Calu3 (cell line): ENCODE measurements at places on chromosomes 2 and 18.
A peak's percentile ranks its signal among the peaks of the same experiment; 100 is the strongest.

- DNase-seq, result no peak
Measured at GRCh38 chr2:58976375-58977071, 735.4 kb upstream of the FANCL start.

GRCh38 chr2:149167001-149167780, 128.7 kb downstream of the LYPD6B start:
- no peak for DNase-seq

DNA sequence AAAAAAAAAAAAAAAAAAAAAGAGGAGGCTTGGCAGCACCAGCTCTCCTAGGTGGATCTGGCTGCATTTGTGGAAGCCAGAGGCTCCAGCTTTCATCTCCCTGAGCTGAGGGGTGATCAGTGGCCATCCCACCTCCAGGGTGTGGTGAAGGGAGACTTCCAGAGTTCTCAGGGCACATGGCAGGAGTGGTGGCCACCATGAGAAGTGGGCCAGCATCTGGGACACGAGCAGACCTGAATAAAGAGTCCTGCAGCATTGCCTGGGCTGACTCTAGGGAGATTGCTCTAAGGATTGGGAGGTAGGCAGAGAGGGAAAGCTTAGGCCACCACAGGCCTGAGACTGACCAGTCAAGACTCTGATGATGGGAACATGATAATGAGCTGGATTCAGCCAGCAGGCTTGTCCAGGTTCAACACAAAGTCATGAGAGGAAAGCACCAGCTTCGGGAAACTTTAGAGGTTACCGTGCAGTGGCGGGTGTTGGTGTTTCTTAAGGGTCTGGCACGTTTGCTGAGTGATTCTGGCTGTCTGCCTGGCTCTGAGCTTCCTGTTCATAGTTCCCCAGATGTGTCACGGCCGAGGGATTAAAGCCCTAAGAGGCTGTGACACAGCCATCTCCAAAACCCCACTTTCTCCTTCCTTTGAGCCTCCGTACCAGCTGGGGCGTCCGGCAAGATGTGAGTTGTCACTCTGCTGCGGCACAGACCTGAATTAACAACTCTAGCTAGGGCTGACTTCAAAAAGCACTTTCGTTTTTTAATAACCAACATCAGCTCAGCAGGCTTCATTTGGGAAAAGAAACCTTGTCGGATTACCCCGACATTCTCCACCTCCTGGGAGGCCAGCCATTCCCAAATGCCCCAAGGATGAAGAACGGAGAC, 38.3 kb upstream of the IL1R1 start:
- peak; percentile 22 for DNase-seq

GRCh38 chr2:42813763-42814162, 21.4 kb upstream of the HAAO start:
- no peak for DNase-seq

DNA sequence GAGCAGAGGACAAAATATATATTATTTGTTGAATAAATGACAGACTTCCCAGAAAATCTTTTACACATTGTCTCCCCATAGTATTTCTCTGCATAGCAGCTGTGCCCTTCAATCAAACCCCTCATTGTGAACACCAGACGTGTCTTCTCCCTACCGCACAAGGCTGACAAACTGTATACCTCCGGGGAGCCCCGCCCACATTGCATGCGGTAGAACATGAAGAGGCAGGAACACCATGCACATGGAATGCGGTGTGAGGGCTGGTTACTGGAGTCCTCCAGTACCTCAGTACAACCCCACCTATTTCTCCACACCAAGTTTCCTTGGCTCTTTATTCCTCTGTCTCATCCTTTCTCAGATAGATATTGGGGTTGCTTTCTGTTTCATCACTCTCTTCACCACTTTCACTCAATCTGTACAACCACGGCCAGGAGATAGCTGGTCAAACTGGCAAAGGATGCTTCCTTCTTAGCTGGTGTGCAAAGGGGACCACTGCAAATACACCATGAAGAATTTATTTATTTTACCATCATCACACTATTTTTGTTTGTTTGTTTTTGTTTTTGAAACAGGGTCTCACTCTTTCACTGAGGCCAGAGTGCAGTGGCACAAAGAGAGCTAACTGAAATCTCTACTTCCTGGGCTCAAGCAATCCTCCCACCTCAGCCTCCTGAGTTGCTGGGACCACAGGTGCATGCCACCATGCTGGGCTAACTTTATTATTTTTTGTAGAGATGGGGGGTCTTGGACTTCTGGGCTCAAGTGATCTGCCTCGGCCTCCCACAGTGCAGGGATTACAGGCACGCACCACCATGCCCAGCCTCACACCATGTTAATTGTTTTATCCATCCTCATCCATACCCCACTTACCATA, 2.3 kb upstream of the NBAS start:
- DNase-seq, result no peak

DNA sequence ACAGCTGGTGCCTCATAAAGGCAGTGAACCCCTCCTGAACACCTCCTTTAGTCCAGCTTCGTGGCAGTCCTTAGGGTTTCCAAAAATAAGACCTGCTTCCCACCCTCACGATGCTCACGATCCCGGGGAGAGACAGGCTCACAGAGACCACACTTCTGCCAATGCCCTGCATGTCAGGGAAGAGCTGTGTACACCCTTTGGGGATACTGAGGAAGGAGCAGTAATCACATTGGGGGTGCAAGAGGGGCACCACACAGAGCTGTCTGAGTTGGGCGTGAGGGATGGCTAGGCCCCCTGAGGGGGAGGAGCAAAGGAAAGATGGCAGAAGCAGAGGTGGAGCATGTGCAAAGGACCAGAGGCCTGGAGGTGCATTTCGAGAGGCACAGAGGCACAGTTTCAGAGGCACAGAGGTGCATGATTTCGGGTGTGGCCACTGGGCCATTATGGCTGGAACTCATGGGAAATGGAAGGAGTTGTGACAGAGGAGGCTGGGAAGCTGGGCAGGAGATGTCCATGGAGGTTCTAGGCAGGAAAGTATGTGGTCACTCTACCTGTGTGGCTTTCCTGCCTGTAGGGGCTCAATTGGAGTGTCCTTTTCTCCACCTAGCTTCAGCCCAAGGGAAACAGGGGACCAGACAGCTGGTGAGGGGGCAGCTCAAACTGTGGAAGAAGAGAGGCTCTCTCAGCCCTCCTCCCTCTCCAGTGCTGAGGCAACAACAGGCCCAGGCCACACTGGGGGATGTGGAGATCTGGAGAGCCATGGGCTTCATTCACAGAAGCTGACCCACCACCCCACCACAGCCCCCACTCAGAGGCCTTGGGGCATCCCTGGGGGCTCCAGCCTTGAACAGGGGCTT, 115.9 kb downstream of the CAPN13 start:
- DNase-seq, result no peak

- DNase-seq, result peak; percentile 8
Measured at GRCh38 chr2:214135966-214136365, 274.9 kb upstream of the VWC2L start.

GRCh38 chr2:240600451-240600961, 14.0 kb downstream of the CAPN10 start:
- no peak for DNase-seq

DNA sequence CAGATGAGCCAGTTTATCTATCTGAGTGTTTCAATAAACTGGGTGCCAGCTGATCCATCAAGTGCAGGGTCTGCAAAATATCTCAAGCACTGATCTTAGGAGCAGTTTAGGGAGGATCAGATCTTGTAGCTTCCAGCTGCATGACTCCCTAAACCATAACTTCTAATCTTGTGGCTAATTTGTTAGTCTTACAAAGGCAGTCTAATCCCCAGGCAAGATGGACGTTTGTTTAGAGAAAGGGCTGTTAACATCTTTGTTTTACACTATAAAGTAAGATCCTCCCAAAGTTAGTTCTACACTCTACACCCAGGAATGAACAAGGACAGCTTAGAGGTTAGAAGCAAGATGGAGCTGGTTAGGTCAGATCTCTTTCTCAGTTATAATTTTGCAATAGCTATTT, 28.7 kb upstream of the HNMT start:
- no peak for DNase-seq

DNA sequence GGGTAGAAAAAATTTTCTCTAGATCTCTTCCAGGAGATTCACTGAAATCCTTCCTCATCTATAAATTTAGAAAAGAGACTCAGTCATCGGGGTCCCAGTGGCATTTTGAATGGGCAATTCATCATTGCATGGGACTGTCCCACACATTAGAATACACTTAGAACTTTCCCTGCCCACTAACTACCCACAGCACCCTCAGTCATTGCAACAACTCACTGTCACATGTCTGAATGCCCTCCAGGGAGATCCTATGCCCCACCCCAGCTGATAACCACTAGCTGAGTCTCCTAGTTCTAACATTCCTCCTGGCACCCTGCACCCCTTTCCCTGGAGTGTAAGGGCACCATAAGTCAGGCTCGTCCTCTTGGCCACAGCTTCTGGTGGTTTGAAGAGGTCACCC, 89.6 kb downstream of the INSIG2 start:
- DNase-seq, result no peak

GRCh38 chr18:44672506-44672905, 8.2 kb upstream of the SETBP1 start:
- no peak for DNase-seq

- no peak for DNase-seq
Measured at GRCh38 chr18:55224086-55224625, 264.9 kb upstream of the CCDC68 start.

- DNase-seq, result no peak
Measured at GRCh38 chr2:120879431-120880295, 144.0 kb downstream of the GLI2 start.

DNA sequence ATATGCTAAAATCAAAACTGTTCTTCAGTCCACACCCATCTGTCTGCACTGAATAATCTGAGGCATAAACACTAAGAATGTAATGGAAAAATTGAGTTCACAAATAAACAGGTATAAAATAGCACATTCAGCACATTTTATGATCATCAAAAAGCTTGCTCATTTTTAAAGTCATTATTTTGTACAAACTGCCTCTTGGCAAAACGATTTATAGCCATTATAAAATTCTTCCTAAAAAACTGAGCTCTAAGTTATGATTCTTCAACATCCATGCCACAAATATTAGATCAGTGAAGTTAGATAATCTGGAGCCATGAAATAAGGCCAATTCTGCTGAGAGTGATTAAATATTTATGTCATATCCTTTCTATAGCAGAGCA, 233.5 kb downstream of the DYM start:
- no peak for DNase-seq

DNA sequence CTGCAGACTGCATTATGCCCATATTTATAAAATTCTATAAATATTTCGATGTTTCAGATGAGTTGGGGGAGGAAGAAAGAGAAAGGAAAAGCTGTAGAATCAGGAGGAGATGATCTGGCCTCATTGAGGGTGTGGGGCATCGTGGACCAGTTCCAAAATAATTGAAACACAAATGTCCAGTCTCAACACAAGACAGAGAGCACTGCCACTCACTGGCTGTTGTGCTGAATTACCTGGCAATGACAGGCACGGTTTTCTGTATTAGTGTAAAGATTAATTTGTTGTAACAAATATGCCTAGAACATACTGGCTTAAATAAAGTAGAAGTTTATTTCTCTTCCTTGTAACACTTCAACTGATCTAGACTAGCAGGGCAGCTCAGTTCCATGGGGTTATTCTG, 24.1 kb downstream of the POLE4 start:
- no peak for DNase-seq

- DNase-seq, result no peak
Measured at GRCh38 chr2:85156153-85156552, 23.0 kb downstream of the TCF7L1 start.

DNA sequence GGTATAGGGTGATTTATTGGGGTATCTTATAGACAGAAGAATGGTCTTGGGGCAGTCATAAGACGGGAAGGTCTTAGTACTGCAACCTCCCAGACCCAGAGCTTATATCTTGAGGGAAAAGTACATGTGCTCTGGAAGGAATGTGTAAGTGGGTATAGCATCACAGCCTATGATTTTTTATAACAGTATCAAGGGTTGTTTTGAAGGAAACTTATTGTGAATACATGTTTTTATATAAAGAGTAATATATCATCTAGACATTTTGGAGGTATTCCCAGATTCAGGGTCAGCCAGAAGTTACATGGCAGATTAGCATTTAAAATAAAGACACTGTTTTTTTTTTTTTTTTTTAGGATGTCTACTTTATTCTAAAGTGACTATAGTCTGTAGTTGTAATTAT, 47.6 kb upstream of the STON1 start:
- DNase-seq, result no peak

- DNase-seq, result no peak
Measured at GRCh38 chr2:121735518-121736074, 1.1 kb downstream of the NIFK start.

DNA sequence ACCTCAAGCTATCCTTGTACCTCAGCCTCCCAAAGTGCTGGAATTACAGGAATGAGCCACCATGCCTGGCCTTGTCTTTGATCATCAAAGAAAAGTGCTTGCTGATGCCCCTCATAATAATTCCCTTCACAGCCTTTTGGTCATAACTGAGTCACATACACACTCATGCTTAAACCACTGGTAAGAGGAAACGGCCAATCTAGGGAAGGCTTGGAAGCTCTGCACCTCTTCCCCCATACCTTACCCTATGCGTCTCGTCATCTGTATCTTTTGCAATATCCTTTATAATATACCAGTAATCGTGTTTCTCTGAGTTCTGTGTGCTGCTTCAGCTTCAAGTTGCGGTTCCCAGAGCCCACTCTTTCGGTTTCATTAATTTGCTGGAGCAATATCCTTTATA, 4.8 kb upstream of the RNF138 start:
- no peak for DNase-seq

DNA sequence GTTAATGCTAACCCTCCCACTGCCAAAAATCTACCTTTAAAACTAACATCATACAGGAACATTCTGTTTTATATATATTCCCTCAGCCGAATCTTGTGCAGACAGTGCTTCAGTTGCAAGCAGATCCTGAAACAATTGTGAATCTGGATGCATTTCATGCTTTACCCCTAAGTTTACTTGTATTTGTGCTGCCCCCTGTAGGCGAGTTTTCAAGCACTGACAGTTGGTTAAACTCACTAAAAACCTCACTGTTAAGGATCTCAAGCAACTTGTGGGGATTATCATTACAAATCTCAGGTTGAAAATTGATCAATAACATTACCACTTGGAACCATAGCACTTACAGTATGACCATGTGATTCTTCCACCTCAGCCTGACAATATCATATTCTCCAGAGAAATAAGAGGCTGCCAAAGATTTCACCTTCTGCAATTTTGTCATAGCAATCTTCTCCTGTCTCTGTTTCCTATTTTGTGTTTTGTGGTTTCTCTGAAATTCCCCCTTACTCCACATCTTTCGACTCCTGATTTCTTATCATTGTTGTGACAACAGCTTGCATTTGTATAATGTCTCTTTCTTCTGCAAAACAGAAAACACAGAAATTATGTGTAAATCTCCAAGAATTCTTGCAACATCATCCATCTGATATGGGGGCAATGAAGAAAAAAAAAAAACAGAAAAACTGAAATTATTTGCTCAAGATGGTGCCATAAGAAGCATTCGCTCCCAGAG, 354.6 kb upstream of the SETBP1 start:
- peak; percentile 78 for DNase-seq

DNA sequence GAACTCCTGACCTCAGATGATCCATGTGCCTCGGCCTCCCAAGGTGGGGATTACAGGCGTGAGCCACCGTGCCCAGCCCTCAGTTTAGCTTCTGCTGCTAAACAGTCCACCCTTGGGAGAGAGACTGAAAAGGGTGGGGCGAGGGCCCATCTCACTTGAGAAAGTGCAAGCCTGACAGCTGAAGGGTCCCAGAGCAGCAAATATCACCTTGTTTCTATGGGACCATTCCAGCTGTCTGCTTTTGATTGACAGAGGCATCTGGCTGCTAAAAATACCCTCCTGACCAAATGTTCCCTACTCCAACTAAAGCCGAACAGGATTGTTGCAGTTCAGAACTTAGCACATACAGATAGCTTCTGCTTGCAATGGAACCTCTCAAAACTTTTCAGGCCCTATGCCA, 436 bp upstream of the SMYD1 start:
- DNase-seq, result no peak

- no peak for DNase-seq
Measured at GRCh38 chr18:51066273-51066672, 36.3 kb downstream of the SMAD4 start.
